Peyer's patch (tissue), 4 donors: ENCODE measurements at places on chromosomes 5 and 9. TPM values are rescaled to one million over a fixed set of nuclear protein-coding genes. Genes with fewer than 3 reads are reported as not detected.

DNA sequence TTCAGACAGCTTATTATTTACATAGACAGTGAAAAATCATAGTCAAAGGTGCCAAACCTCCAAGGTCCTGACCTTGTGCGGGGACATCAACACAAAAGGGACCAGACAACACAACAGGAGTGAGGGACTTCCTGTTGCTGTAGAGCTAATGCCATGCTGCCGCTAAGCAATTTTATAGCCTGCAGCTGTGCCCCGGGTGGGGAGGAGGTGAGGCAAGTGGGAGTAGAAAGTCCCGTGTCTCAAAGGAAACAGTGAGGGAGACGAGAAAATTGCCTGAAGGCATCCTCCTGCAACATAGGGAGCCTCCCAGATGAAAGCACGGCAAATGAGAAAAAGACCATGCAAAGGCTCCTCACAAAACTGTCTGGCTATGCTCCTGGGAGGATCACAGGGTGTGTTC is 58.8 kb downstream of the CAAP1 start:
- no peak for DNase-seq

DNA sequence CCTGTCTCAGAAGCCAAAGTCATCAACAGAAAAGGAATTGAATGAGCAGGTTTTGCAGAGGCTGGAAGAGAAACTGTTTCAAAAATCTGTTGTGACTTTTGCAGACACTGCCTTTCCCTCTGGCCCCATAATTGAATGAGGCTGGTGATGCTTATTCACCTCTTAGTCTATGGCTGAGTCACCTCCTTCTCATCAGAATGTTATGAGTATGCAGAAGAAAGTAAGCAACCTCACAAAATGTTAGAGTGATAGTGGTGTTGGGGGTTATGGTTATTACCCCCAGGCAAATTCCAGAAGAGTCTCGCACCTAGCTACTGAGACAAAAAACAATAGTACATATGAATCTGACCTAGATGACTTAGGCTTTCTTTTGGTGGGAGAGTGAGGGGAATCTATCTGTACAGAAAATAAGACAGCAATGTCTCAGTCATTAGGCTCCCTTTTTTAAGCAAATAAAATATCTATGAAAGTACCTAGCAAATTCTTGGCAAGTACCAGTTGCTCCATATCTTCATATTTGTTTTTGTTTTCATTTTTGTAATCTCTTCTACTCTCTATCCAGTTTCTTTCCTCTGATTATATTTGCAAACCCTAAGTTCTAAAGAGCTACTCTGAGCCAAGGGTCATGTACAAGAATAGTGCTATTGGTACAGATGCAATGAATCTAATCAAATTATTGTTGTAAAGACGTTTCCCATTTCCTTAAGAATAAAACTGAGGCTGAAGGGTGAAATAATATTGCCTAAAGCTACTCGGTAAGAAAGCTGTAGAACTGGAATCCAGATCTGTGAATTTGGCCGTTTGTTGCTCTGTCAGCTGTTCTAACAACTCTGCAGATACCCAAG is 498.1 kb upstream of the TNC start:
- DNase-seq = no peak

- no peak for DNase-seq
Observed at GRCh38 chr9:121217609-121218292, 16.1 kb upstream of the RAB14 start.

DNA sequence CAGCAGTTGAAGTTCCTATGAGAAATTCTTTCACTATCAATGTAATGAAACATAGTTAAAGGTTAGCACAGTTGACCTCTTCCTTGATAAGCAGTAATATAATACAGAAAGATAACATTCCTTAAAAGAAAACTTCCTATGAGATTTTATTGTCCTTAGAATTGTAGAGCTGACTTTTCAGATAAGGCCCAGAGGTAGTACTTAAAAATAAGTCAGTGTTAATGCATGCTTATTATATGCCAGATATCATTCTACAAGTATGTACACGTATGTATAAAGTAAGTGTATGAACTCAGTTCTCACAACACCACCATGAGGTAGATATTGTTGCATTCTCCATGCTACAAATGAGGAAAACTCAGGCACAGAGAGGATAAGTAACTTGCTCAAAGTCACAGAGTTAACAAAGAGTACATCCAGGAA is 15.3 kb downstream of the AP3S1 start:
- no peak for DNase-seq

- DNase-seq = no peak
Observed at GRCh38 chr9:107720501-107720900, 230.9 kb upstream of the KLF4 start.

GRCh38 chr9:33180526-33181184 is 13.5 kb upstream of the B4GALT1 start:
- DNase-seq = no peak

DNA sequence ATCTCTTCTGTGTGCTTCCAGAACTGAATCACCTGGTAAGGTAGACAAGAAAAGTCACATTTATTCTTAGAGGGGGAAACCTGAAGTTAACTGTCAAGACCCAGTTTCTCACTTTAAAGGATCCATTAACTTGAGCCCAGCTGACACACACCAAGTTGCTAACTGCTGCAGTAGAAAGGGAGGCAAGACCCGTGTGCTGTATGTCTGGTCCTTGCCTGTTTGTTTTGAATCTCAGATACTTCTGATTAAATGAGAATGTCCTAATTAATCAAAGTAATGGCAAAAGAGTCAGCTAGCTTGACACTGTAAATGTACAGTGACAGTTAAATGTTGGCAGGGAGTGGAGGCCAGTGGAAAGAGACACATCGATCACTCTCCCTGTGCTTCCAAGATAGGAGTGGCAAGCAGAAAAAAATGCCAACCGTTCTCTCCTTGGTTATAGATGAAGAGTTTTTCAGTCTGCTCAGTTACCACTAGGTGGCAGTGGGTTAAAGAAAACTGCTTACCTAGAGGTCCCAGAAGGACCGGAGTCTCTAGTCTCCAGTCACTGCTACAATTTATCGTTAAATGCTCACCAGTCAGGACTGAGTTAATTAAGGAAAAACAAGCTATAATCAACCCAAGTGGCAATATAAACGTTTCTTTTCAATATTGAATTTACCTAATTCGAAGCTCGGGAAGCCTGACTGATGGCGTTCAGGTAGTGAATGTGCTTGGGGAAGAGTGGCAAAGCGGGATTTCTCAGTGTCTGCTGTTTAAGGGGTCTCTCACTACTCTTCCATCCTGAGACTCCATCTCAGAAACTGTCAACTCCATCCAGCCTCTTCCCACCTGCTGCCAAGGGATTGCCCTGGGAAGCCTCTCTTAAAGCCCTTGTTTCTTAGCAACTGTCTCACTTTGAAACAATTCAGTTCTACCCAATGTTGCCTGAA is 18.4 kb downstream of the LSM11 start:
- DNase-seq = no peak

DNA sequence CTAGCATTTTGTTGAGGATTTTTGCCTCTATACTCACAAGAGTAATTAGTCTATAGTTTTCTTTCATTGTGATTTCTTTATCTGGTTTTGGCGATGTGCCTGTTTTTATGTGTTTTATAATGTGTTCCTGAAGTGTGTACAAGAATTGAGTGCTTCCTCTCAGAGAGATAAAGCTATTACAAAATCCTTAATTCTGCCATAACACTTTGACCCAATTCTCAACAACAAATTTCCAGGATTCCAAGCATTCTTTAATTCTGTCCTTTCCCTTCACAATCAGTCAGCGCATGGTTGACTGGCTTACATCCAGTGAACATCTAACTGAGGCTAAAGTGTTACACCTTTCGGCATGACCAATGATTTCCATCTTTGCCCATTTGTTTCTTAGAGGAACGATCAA is 282.9 kb upstream of the MVB12B start:
- DNase-seq = no peak

DNA sequence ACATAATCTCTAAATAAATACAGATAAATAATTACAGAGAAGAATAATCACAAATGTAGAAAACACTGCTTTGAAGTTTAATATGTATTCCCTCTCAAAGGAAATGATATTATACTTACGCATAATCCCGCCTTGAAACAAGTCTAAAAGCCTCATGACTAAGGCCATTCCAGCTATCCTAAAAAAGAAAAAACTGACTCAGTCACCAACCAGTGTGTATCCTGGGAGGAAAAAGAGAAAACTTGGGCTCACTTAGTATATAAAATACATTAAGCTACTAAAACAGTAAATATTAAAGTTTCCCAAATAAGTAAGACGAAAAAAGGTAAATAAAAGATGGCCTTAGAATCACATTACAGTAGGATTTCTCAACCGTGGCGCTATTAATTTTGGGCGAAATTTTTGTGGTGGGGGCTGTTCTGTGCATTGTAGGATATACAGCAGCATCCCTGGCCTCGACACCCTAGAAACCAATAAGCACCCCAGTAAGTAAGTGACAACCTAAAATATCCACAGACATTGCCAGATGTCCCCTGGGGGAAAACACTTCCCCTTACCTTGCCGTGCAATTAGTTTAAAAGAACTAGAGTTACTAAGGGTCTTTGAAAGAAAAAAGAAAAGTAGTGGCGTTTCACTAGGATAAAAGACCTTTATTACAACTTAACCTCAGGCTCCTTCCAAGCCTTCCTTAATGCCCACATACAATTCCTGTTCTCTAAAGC is 1.1 kb downstream of the HSPA9 start:
- DNase-seq = no peak

- no peak for DNase-seq
Observed at GRCh38 chr5:27392716-27393115, 354.3 kb upstream of the CDH9 start.

GRCh38 chr9:14320271-14321181 is 6.6 kb upstream of the NFIB start:
- DNase-seq = no peak

GRCh38 chr5:149544028-149544420 is 7.2 kb downstream of the CSNK1A1 start:
- no peak for DNase-seq

DNA sequence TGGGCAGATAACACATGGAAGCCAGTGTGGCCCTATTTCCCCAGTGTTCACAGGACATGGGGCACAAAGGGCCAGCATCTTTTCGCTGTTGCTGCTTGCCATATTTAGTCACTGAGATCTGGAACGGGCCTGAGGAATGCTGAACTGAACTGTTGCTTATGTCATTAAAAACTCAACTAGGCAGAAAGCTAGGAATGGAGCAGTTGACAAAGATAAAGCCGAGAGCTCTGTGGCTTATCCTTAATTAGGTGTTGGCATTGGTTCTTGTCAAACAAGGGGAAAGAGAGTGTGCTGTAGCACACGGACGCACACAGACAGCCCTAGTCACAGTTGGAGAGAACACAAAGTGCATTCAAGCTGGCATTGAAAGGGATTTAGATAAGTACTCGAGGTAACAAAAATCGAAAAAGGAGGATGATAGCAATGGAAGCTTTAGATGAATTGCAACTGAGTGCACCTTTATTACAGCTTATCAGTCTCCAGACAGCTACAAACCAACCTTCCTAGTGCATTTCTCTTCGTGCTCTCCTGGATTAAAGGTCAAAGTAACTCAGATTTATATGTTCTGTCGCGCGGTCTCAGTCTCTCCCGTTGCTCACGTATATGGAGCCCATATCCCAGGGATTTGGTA is 450.2 kb upstream of the ZNF608 start:
- no peak for DNase-seq

DNA sequence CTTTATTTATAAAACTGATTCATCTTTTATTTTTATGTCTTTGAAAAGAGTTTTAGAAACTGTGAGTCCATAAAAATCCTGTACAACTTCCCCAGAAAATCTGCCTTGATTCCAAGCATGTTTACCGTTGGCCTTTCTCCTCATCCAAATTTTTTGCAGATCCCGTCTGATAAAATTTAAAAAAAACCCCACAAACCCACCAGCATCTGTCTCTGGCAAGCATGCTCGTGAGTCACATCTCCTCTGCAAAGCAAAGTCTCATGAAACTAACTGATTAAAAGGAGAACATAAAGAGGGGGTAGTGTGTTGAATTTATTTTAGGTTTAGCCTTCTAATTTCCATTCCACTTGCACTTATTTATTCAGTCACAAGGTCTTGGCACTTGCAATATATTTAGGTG is 109.4 kb downstream of the MAT2B start:
- no peak for DNase-seq

- DNase-seq = no peak
Observed at GRCh38 chr5:160675988-160676387, 176.0 kb downstream of the ATP10B start.

GRCh38 chr5:151258816-151259215 is 5.8 kb downstream of the GM2A start:
- DNase-seq = no peak

- DNase-seq = no peak
Observed at GRCh38 chr5:143023411-143024096, 253.4 kb downstream of the ARHGAP26 start.

GRCh38 chr9:79166005-79166404 is 405.8 kb upstream of the TLE4 start:
- DNase-seq = no peak

GRCh38 chr5:18675041-18675440 is 1040.8 kb downstream of the TAF11L14 start:
- no peak for DNase-seq

DNA sequence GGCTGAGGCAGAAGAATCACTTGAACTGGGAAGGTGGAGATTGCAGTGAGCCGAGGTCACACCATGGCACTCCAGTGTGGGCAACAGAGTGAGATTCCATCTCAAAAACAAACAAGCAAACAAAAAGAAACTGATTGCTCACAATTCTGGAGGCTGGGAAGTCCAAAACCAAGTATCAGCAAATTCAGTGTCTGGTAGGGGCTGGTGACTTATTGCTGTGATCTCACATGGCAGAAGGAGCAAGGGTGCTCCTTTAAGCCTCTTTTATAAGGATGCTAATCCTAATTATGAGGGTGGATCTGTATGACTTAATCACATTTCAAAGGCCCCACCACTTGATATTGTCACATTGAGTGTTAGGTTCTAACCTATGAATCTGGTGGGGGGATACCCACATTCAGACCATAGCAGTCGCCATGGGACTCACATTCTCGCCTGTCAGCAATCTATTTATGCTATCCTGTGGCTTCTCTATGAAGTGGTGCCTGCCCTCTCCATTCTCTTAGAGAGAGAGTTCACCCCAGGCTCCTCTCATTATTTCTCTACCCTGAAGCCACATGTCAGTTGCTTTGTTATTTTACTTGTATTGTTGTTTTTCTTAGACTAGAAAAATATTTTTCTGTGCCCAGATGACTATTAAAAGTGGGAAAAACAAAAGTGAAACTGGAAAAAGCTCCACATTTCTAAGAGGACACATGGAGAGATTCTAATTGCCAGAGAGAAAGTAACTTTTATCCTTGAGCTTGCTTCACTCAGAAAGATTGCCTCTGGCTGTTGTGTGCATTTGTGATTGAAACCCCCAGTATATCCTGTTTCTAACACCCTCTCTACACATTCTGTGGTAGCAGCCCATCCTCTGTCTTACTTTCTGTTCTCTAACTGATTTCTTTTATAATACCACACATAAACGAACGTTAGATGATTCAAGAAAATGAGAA is 18.8 kb upstream of the PRLR start:
- DNase-seq = no peak

- no peak for DNase-seq
Observed at GRCh38 chr5:88729084-88729828, 153.7 kb downstream of the MEF2C start.

GOLGA2 gene
- total RNA-seq = 96.7 TPM

EXOSC3 gene
- total RNA-seq = 46.4 TPM

PTGER4 gene
- 123 TPM for total RNA-seq

DNAJC18 gene
- total RNA-seq = 0.35 TPM

GLRA1 gene
- total RNA-seq = not detected

PCDHB14 gene
- 1.1 TPM for total RNA-seq

GFI1B gene
- not detected for total RNA-seq

SPACA9 gene
- 1.8 TPM for total RNA-seq

LCN2 gene
- 1.9 TPM for total RNA-seq

FCN1 gene
- total RNA-seq = 2.5 TPM

IL3 gene
- total RNA-seq = not detected

JAKMIP2 gene
- total RNA-seq = not detected

SCGB3A2 gene
- not detected for total RNA-seq
